ENCODE measurements at places on chromosomes 2 and 18.

DNA sequence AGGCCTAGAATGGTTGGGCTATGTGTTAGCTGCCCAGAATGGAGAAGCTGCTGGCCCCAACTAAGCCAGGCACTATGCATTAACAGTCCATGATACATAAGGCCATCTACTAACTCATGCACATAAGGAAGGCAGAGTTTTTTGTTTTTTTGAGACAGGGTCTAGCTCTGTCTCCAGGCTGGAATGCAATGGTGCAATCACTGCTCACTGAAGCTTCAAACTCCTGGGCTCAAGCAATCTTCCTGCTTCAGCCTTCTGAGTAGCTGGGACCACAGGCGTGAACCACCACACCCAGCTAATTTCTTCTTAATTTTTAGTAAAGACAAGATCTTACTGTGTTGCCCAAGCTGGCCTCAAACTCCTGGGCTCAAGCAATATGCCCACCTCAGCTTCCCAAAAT is 37.6 kb downstream of the GPR45 start:
- no peak for DNase-seq

GRCh38 chr2:239609607-239610310 is 208.9 kb upstream of the HDAC4 start:
- DNase-seq: no peak

DNA sequence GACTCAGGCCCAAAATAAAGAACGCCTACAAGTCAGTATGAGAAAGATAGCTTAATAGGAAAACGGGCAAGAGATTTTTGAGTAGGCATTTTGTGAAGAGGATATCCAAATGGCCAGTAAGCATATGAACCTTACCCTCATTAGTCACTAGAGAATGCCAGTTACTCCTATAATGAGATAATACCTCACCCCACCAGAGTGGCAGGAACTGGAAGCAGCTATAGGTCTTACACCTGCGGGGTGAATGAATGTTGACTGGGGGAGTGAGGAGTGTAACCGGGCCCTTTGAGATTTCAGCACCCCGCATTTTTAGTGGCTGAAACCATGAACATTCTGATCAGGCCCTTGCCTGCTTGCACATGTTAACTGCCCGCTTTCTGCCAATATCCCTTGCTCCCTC is 7.5 kb upstream of the PTPN2 start:
- no peak for DNase-seq

DNA sequence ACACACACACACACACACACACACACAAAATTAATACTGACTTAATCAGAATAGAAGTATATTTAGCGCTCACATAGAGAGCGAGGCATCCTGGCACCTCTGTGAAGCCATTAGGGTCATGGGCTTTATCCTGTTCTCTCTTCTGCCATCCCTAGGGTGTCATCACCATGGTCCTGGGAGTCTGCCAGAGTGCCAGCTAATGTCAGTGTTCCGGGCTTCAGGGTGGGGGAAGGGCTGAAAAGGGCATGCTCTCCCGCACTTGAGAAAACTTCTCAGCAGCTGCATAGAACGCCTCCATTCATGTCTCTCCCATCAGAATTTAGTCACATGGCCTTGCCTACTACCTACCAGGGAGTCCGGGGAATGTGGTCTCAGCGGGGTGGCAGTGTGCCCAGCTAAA is 19.7 kb upstream of the DYNC2LI1 start:
- DNase-seq: no peak

GRCh38 chr2:206937555-206937954 is 1.8 kb upstream of the CPO start:
- DNase-seq: no peak

DNA sequence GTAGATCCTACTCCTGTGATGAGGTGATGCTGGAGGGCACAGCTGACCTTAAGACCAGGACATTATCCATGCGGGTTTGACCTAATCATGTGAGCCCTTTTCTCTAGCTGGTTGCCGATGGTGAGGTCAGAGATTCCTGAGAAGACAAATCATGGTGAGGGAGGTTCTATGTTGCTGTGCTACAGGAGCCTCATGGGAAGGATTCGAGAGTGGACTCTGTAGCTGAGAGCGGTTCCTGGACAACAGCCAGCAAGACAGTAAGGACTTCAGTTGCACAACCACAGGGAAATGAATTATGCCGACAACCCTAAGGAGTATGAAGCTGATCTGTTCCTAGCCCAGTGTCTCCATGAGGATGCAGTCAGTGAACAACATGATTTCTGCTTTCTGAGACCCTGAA is 80.4 kb downstream of the EPB41L3 start:
- no peak for DNase-seq

DNA sequence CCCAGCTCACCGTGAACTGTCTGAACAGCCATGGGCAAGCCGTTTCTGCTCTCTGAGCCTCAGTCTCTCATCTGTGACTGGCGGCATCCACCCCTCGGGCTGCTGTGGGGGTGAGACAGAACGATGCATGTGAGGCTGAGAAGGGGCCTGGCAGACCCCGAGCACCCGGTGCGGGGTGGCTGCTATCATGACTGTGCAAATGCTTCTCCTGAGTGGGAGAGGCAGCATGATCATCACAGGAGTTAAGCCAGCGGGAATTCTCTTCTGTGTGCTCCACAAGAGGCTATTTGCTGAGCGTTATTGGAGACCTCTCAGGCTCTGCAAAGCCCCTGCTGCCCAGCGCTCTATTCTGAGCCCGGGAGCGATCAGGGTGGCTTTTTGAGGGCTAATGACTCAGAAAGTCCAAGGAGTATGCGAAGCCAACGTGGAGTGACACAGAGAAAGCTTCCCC is 45.8 kb upstream of the ID2 start:
- no peak for DNase-seq

DNA sequence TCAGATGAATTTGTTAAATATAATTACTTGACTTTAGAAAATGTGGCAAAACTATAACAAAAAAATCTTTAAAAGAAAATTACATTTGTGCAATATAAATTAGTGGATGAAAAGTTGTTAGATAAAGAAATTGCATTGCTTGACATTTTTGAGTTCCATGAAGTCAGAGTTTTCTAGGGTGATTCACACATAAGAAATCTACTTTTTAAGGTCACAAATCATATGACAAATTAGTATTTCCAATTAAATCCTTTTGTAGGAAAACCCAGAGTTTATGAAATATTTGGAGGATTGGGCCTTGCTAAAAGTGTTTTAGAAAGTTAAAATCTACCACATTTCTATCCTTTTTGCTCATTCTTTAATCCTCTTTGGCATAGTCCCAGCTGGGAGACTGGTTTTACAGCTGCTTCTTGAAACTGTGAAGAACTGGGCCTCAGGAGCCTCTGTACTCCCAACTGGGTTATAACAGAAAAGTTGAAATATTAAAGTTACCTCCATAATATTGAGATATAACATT is 289.2 kb downstream of the LRRTM4 start:
- DNase-seq: no peak

DNA sequence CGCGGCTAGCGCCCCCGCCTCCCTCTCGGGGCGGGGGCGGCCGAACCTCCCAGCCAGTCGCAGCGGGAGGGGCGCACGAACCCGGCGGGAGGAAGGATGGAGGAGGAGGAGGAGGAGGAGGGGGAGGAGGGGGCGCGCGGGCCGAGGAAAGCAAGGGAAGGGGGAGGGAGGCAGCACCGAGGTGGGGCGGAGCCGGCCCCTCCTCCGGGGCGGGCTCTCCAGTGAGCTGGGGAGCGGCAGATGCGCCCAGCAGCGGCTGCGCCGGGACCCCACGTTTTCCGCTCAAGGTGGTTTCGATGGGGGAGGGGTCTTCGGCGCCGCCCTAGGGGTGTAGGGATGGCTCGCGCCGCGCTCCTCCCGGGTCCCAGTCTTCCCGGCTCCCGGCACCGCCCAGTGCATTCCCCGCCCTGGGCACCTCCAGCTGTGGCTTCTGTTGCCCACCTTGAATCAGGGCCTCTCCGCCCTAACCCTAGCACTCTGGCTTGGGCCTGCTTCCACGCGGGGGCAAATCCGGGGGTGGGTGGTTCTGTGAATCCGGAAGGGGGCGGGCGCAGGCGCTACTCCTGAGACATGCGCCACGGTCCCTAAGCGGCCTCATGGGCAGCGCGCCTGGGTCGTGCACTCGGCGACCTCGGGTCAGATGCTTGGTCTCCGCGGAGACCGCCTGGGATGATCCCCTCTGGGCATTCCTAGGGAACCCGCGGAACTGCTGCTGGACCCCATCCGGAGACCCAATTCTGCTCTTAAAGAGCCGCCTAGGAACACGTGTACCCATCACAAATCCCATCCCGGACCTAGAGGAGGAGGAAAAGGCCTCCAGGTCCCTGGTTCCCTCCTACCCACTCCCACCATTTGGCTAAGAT is at the start of gene FBXO41:
TSS of gene FBXO41 (minus strand) at position 183 of the 863 bp plus-strand sequence. CDS start 14,848 bp downstream, outside the sequence.
- DNase-seq: peak; percentile 46

GRCh38 chr2:6181525-6181924 is 489.3 kb downstream of the SOX11 start:
- no peak for DNase-seq

DNA sequence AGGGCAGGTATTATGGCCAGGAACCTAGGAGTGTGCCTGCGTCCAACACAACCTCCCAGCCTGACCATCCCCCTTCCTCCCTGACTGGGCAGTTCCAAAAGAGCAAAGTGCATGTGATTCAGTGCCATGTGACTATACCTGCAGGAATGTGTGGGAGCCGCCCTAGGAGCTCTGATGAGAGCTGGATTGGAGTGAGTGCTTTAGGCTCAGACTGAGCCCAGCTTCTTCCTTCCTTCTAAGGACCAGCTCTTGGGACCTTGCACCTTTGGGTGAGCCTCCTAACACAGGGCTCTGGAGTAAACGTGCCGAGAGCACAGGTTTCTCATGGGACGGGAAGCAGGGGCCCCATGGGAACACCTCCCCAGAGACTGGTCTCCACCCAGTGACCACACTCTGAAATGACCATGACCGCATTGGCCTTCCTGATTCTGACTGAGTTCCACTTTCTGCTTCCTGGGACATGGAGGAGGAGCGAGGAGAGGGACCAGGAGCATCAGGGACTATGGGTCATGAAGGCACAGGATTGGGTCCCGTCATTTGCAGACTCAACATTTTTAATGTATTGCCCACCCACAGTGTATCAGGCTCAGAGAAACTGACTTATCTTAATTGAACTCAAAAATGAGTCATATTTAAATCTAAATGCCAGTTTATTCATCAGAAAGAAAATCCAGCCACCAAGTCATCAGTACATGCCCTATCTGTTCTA is 87.8 kb upstream of the BCL2L11 start:
- no peak for DNase-seq

DNA sequence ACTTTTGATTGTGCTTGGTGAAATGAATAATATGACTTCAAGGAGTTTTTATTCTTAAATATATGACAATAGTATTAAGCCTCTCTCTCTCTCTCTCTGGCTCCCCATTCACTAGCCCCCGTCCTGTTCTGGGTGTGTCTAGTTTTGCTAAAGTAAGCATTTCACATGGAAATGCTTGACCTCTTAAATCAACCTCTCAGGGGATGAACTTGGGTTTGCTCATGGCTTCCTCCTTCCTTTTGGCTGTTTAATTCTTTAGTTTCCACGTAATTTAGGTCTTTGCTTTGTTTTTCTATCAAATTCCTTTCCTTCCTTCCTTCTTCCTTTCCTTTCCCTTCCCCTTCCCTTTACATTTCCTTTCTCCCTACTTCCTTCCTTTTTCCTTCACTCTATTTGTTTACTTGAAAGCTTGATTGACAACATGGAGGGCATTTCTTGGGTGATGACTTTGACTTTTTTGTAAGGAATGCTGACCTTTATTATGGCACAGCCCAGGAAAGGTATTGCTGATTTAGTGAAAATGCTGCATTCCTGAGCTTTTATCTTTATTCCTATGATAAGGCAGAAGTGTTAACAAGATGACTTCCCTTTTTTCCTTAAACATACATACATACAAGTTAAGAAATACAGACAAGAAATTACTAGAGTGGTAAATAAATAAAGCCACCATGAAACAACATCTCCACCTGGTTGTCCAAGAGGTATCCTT is 3.6 kb downstream of the DPP4 start:
- no peak for DNase-seq

DNA sequence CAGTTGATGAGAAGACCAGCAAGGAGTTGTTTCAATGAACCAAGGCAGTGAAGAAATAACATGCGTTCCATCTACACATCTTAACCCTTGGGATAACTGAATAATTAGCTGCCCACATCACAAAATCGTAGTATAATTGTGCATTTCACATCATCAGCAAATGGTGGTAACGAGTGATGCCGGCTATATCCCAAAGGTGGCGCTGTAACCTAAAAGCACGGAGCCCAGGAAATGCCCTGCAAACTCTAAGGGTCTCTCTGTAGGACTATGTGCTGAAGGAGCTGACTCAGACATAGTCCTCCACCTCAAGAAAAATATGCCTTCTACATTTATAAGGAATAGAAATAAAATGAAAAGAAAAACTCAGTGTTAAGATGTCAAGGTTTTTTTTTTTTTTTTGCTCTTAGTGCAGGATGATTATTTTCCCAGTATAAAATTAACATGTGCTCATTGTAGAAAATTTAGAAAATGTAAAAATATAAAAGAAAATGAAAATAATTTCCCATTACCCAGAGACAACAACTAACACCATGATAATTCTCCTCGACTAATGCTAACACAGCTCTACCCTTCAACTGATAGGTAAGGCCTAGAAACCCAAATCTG is 23.1 kb upstream of the DSG3 start:
- no peak for DNase-seq

DNA sequence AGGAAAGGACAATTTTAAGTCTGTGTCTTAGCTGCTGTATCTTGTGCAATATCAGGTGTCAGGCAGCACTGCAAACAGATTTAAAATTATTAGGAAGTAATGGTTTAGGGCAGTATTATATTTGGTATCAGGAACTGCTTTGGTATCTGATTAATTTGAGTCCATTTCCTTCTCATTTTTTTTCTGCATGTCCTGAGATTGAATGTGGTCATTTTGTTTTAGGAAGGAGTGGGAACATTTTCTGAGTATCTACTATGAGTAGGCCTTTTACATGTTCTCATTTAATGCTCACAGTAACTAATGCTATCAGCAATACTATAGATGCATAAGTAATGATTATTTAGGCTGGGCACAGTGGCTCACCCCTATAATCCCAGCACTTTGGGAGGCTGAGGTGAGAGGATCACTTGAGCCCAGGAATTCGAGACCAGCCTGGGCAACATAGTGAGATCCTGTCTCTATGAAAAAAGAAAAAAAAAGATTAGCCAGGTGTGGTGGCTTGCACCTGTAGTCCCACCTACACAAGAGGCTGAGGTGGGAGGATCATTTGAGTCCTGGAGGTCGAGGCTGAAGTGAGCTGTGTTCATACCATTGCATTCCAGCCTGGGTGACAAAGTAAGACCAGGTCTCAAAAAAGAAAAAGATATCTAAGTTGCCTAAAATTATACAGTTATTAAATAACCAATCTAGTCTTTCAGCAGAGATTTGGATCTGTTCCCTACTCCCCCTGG is 4.7 kb downstream of the FMNL2 start:
- no peak for DNase-seq

GRCh38 chr2:23926290-23926749 is 603 bp downstream of the ATAD2B start:
- DNase-seq: no peak

GRCh38 chr18:63433334-63433866 is 11.1 kb upstream of the VPS4B start:
- no peak for DNase-seq

DNA sequence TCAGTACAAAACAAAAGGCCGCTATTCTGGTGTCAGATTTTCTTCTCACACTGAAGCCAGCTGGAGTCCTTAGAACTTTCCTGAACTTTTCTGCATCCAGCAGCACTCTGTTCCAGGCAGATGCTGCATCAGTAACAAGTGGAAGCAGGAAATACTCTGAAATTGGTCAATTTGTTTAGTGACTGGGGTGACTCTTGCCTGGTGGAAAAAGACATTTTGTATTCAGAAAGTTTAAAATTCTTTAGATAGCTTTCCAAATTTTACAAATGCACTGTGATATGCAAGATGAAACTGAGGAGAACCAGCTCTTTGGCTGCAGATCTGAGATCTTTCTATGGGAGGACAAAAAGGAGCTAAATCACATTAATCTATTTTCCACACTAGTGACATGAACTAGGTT is 385.7 kb downstream of the NRXN1 start:
- no peak for DNase-seq
